PC-9 (cell line): ENCODE measurements at places on chromosomes 2 and 18. TPM values are rescaled to one million over a fixed set of nuclear protein-coding genes. Genes with fewer than 3 reads are reported as not detected.

Gene CNTNAP5
- total RNA-seq, result not detected in 2 replicates

- H3K27me3 ChIP-seq, result no peaks in the 10 kb centered on the region
- H3K27ac ChIP-seq, result 0 out of 2 replicates have a peak overlapping the region, but pooled peaks have one; percentile 9
- H3K4me1 ChIP-seq, result peaks cover 12% of the 10 kb centered on the region
- no peak for DNase-seq
- 0 out of 2 replicates have a peak, but pooled peaks cover 8% of the 10 kb centered on the region for H3K36me3 ChIP-seq
These were observed 94.1 kb downstream of the AAK1 start for GRCh38 chr2:69549421-69549820.

DNA sequence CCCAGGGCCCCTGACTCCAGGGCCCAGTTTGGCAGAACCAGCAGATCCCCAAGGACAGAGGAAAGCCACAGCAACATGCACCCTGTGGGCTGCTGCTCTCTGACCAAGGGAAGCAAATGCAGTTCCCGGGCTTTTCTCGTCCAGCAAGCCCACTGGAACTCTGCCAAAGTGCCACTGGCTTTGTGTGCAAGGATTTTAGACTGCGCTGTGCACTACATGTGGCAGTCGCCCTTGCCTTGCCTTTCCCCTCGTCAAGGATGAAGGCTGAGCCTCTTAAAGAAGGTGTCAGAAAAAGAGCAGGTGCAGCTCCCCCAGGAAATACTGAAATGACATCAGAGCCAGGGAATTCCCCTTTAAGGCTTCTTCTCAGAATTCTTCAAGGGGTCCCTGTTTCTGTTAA lies 199.2 kb downstream of the TFCP2L1 start:
- no peak for DNase-seq
- H3K36me3 ChIP-seq, result no peaks in the 10 kb centered on the region
- 0 out of 2 replicates have a peak, but pooled peaks cover 5% of the 10 kb centered on the region for H3K27me3 ChIP-seq
- no peak overlapping the region for H3K27ac ChIP-seq

DNA sequence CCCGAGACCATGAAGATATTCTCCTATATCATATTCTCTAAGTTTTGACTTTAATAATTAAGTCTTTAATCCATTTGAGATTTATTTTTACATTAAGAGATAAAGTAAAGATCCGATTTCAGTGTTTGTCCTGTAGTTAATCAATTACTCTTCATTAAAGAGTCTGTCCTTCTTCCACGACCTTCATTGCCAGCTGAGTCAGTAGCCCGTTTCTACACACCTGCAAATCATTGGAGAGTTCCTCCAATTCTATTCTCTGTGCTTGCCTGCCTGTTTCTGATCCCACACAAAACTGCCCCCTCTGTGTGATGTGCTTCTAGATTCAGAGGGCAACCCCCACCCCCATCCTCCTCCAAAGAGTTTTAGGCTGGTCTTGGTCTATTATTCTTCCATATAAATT lies 119.2 kb downstream of the KCNF1 start:
- DNase-seq, result no peak
- H3K4me1 ChIP-seq, result no peaks in the 10 kb centered on the region
- H3K27ac ChIP-seq, result no peak overlapping the region
- H3K27me3 ChIP-seq, result no peaks in the 10 kb centered on the region
- no peak overlapping the region for H3K4me3 ChIP-seq
- no peaks in the 10 kb centered on the region for H3K36me3 ChIP-seq

DNA sequence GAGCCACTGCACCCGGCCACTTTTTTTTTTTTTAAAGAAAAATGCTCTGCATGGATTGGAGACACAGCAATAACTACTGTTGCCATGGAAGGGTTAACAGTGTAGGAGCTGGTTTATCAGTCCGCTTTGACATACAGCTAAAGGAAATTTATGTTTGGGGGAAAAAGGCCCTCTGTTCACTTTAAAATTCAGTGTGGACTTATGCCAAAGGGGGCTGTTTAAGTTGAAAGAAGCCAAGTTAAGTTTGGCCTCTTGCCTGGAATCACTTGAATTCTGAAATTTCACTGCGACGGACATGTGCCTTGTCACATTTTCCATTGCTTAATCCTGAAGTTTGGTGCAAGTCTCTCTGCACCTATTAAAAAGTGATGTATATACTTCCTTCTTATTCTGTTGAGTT lies 3.1 kb downstream of the KCNE4 start:
- H3K27ac ChIP-seq, result no peak overlapping the region
- H3K4me1 ChIP-seq, result peaks cover 12% of the 10 kb centered on the region
- H3K36me3 ChIP-seq, result no peaks in the 10 kb centered on the region
- no peak overlapping the region for H3K4me3 ChIP-seq
- H3K27me3 ChIP-seq, result no peaks in the 10 kb centered on the region

GRCh38 chr2:239318790-239319661 lies 81.8 kb downstream of the HDAC4 start:
- no peak overlapping the region for H3K27ac ChIP-seq
- no peaks in the 10 kb centered on the region for H3K27me3 ChIP-seq
- no peak for DNase-seq
- H3K4me1 ChIP-seq, result no peaks in the 10 kb centered on the region
- no peak overlapping the region for H3K4me3 ChIP-seq
- H3K36me3 ChIP-seq, result no peaks in the 10 kb centered on the region

GRCh38 chr18:22932885-22933205 lies 283 bp upstream of the RBBP8 start:
- H3K4me3 ChIP-seq, result peak overlapping the region; percentile 86
- peaks cover 7% of the 10 kb centered on the region; the same call in 1 of the 2 replicates for H3K4me1 ChIP-seq

GRCh38 chr2:233852056-233852455 lies 2.3 kb downstream of the HJURP start:
- H3K4me3 ChIP-seq, result peak overlapping the region; percentile 100; the same call in 1 of the 2 replicates
- peaks cover 32% of the 10 kb centered on the region for H3K4me1 ChIP-seq
- H3K27ac ChIP-seq, result no peak overlapping the region
- DNase-seq, result no peak
- no peaks in the 10 kb centered on the region for H3K27me3 ChIP-seq
- H3K36me3 ChIP-seq, result peaks cover 48% of the 10 kb centered on the region

DNA sequence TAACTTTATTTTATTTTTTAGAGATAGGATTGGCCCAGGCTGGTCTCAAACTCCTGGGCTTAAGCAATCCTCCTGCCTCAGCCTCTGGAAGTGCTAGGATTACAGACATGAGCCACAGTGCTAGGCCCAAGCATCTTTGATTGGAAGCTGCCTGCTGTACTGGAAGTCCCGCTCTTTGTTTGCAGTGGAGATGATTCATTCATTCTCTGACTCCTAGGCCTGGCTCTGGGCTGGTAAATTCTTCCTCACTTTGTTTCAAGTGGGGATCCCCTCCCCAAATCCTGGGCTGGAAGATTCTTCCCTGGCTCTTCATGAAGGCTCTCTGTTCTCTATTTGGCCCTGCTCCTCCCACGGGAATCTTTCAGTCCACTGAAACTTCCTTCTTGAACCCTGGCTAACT lies 81.9 kb downstream of the NEURL3 start:
- no peak overlapping the region for H3K4me3 ChIP-seq
- no peaks in the 10 kb centered on the region for H3K27me3 ChIP-seq

- peak overlapping the region; percentile 46 for H3K27ac ChIP-seq
- no peaks in the 10 kb centered on the region for H3K36me3 ChIP-seq
- H3K4me3 ChIP-seq, result peak overlapping the region; percentile 6; the same call in 1 of the 2 replicates
- H3K27me3 ChIP-seq, result no peaks in the 10 kb centered on the region
These were observed 2.6 kb downstream of the CYB5A start for GRCh38 chr18:74289137-74289536.
